ENCODE measurements at places on chromosomes 4 and X. TPM values are rescaled to one million over a fixed set of nuclear protein-coding genes. Genes with fewer than 3 reads are reported as not detected.

Gene LUZP4
- total RNA-seq, result not detected

Gene SLC26A1
- total RNA-seq, result 0.61 TPM

Gene SOX3
- total RNA-seq, result not detected

Gene PNMA3
- total RNA-seq, result not detected

Gene APOO
- 21.4 TPM for total RNA-seq

Gene ARFIP1
- total RNA-seq, result 32.8 TPM
